ENCODE measurements at places on chromosomes 1 and 21.

DNA sequence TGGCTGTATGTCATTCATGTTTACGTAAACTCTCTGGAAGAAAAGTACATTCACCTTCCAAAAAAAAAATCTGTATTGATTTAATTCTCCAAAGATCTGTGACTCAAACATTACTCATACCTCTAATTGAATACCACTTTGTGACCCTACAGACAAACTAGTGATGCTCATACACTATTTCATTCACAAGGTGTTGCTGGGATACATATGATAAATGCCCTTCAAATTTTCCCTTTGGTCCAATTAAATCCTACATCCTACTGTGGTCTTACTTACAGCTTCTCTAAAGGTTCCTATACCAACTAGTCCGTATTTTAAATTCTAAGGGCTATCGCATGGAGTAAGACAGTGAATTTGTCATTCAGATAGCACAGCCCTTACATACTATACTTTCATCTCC is 26.8 kb upstream of the CADM3 start:
- no peak for DNase-seq

GRCh38 chr1:202237052-202237451 is 43.5 kb downstream of the LGR6 start:
- peak; percentile 38 for DNase-seq

DNA sequence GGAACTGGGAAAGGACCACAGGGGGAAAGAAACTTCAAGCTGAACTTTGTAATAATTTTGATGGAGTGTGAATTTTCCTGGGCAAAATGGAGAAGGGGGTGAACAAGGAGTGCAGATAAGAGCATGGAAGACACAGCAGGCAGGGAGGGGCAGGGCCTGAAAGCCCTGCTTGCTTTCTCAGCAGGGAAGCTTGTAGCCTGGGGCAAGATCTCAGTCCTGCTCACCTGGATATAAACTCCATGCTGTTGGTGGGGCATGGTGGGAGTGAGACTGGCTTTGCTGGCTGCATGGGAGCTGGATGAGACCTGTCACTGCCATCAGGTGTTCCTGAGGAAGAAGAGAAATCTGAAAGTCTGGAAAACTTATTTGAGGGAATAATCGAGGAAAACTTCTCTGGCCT is 58.7 kb upstream of the RC3H1 start:
- no peak for DNase-seq

GRCh38 chr1:89310505-89310904 is 37.8 kb upstream of the GBP5 start:
- no peak for DNase-seq

- no peak for DNase-seq
These were observed 2.0 kb downstream of the SCMH1 start for GRCh38 chr1:41239988-41240610.

DNA sequence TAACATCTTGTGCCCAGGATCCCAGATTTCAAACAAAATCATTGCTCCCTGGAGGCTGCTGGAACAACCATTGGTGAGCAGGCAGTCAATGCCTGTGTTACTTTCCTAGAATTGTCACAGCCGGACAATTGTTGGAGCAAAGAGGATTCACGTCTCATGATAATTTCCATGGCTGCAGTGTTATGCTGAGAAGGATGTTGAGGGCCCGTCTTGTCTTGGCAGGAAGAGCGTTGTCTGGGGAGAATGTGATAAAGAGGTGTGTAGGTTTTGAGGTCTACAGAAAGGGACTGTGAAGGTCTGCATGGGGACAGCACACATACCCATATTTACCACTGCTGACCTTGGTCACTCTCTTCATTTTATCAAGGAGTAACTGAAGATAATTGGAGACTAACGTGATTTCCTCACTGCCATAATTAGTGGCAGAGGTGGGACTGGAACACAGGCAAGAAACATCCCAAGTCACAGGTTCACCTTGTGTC is 6.3 kb downstream of the MECR start:
- no peak for DNase-seq

DNA sequence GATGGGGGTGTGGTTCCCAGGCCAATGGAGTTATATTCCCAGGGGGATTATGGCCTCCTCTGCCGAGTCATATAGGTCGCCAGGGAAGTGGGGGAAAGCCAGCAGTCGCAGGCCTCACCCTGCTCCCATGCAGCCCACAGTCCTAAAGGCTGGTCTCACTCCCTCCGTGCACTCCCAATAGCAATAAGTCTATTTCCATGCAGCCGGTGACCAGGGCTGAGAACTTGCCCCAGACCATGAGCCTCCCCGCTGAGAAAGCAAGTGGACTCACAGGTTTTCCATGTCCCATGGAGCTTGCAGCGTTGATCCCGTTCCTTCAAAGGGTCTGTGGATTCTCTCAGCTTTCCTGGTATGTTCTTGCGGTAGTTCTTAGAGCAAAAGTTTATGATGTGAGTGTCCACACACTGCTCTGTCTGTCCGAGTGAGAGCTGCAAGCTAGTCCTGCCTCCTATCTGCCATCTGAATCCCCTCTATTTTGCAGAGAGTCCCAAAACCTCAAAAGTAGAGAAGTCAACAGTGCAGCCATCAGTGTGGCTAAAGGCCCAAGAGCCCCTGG is 81.7 kb upstream of the TMPRSS2 start:
- DNase-seq = no peak

DNA sequence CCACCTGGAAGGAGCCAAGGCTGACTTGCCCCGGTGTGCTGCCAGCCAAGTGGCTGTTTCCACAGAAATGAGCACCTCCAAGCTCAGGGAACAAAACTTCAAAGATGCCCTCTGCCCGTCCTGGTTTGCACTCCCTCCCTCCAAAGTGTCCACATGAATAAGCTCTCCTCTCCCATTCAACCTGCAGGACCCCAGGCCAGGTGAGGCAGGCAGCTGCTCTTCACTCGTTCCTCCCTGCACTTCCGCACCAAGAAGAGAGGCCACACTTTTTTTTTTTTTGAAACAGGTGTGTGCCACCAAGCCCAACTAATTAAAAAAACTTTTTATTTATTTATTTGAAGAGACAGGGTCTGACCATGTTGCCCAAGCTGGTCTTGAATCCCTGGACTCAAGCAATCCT is 18.5 kb upstream of the CLIC4 start:
- no peak for DNase-seq

GRCh38 chr1:152107984-152108881 is 7.0 kb downstream of the TCHH start:
- no peak for DNase-seq

DNA sequence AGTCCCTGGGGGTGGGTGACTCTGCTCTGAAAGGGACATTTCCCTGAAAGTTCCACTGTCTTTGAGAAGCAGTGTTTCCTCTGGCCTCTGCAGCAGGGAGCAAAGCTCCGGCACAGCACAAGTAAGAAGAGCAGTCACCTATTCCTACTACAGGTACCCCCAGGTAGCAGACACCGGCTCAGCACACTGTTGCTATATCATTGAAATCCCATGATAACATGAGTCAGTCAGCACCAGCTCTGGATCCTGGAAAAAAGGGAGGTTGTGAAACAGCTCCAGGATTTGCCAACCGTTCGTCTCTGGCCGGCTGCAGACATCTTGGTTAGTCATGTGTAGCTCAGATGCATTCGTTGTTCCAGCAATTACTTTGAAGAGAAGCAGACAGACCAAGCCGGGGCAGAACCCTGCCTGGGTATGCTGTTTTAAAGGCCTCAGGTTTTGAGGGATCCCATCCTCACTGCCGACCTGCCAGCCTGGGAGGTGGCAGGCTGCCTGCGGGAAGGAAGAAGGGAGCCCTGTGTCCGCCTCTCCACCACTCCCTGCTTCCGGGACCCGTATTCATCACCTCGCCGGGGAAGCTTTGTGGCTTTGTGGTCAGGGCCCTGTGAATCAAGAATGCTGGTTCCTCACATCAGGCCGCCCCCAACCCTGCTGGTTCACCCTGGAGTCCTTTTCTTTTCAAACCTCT is 139.2 kb downstream of the CLIC6 start:
- peak; percentile 77 for DNase-seq
